ENCODE measurements at places on chromosomes 6 and 20.

- DNase-seq: no peak
Observed at GRCh38 chr20:17497821-17498580, 33.2 kb downstream of the BFSP1 start.

- DNase-seq: no peak
Observed at GRCh38 chr6:113318575-113318917, 538.6 kb upstream of the MARCKS start.

GRCh38 chr20:53582574-53583351 is 10.9 kb downstream of the ZNF217 start:
- peak; percentile 55 for DNase-seq

DNA sequence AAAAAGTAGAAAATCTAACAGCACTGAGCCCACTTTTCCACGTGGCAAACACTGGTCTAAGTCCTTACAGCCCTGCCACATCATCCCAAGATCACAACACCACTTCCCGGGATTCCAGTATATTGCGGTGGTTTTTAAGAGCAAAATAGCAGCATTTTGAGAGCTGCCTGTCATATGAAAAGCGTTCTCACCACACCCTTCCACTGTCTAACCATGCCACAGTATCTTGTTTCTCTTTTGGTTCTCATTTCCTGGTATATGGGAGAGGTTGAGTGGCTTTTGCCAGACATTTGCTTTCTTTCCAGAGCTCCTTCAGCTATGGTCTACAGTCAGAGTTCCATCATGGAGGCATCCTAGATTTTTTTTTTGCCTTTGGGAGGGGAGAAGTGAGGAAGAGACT is 243.0 kb downstream of the TSHZ2 start:
- DNase-seq: no peak

- no peak for DNase-seq
Observed at GRCh38 chr6:101931766-101932165, 538.3 kb downstream of the GRIK2 start.

- no peak for DNase-seq
Observed at GRCh38 chr6:82363428-82364086, at the start of gene TPBG. TSS of gene TPBG (plus strand) at chr6:82363817. CDS start at chr6:82364962, 1,145 bp downstream.

- no peak for DNase-seq
Observed at GRCh38 chr20:23776067-23776771, 25.5 kb upstream of the CST1 start.

GRCh38 chr6:89138173-89138572 is 7.7 kb upstream of the PM20D2 start:
- DNase-seq: no peak

DNA sequence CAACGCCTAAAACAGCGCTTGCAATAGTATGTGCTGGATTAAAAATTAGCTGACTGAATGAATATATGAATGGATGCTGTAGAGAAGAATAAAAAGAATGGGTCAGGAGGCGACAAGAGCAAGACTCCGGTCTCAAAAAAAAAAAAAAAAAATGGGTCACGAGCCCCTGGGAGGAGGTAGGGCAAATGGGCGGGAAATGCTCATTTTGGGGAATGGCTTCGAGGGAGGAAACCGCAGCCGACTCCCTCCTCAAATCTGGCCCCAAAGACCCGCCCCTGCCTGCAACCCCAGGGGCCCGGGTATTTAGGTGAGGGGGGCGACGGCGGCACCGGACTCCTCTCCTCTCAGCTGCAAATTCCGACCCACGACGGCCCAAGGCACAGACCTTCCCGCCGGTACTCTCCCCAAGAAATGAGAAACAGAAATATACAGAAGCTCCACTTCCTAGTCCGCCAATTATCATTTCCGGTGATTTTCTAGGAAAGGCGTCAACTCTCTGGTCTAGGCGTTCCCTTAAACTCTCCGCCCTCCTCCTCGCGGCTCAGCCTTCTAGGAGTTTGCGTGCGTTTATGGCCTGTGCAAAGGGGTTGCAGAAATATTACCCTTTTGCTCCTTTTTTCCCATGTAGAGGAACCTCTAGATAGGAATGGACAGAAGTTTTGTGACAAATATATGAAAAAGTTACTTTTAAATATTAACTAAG is at the start of gene ZNF311:
ZNF311 (minus strand) TSS at position 133 of the 703 bp plus-strand sequence. CDS start 1,361 bp downstream, outside the sequence.
- DNase-seq: no peak

- no peak for DNase-seq
Observed at GRCh38 chr6:33289784-33290315, 449 bp downstream of the PFDN6 start.

GRCh38 chr6:85127168-85127498 is 322.8 kb upstream of the NT5E start:
- DNase-seq: no peak

GRCh38 chr6:161235776-161236633 is 37.9 kb downstream of the AGPAT4 start:
- no peak for DNase-seq

DNA sequence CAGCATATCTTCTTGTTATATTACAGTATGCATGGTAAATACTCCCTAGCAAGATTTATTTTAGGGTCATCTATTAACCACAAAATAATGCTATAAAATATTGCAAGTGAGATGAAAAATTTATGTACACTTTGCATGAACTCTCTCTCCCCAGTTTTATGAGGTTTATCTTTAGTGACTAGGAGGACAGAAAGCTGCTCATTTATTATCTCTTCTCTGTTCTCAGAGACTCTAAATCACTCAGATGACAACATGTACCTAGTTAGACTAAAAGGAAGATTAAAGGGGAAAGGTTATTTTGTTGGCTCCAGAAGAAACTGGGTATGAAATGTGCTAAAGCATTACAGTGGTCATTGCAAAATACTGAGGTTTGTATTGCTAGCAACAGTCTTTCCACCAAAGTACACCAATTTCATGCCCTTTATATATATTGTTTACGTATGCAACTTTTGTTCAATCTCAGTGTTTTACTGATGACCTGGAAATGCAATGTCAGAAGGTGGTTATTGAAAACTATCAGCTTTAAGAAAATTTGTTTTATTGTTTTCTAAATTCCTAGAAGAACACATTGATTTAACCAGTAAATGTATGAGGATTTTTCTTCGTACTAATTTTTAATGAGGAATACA is 11.8 kb downstream of the RFX6 start:
- DNase-seq: no peak

GRCh38 chr20:62277253-62277652 is 25.5 kb upstream of the ADRM1 start:
- no peak for DNase-seq

DNA sequence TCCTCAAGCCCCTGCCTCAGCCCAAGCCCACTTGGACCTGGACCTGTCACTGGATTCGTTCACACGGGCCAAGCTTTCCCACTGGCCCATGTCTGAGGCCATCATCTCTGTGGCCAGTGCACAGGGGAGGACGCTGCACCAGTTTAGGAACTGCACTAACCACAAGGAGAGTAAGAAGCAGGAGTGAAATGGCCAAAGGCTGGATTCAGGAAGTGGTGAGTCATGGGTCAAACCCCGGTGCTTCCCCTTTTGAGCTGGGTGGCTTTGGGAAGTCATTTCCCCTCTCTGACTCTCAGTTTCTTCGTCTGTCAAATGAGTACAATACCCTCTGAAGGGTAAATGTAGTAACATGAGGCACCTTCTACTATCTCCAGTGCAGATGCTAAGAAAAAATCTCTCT is 87.9 kb downstream of the CD40 start:
- no peak for DNase-seq

DNA sequence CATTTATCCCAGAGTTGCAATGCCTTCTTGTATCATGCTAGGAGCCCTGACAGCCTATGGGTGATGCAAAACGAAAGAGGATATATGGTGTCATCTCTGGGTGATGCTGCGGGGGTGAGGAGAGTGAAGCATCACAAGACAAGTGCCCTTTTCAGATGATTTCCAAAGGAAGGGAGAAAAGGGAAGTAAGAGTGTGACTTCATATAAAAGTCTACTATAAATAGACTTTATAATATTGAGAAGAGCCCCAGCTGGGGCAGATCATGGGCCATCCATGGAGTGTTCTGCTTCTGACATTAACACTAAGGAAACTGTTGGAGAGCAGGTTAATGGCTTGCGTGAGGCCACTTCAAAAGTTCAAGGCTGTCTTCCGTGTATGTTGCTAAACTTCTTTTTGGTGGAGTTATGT is 4.4 kb downstream of the CD83 start:
- no peak for DNase-seq

GRCh38 chr6:144339859-144340452 is 54.8 kb downstream of the UTRN start:
- DNase-seq: no peak

- DNase-seq: no peak
Observed at GRCh38 chr6:130320908-130321307, 44.9 kb upstream of the TMEM200A start.

GRCh38 chr6:162683135-162683534 is 44.4 kb downstream of the PRKN start:
- DNase-seq: no peak

- no peak for DNase-seq
Observed at GRCh38 chr6:143793280-143793619, 49.9 kb upstream of the LTV1 start.

DNA sequence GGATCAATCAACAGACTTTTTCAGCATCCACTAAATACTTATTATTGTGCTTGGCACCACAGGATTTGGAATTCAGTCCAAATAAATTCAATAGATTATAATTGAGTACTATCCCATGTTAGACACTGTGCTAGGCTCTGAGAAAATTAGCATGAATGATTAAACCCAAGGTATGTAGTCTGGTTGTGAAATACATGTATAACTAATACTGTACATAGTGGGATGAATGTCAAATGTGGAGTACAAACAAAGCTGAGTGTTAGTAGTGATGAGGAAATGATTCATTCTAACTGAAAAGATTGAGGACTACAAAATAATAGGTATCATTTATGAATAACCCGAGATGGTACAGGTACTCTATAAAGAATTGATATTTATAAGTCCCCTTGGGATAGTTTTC is 111.9 kb upstream of the FLRT3 start:
- DNase-seq: no peak

- DNase-seq: peak; percentile 12
Observed at GRCh38 chr6:152983637-152984512, 1.0 kb upstream of the FBXO5 start.

DNA sequence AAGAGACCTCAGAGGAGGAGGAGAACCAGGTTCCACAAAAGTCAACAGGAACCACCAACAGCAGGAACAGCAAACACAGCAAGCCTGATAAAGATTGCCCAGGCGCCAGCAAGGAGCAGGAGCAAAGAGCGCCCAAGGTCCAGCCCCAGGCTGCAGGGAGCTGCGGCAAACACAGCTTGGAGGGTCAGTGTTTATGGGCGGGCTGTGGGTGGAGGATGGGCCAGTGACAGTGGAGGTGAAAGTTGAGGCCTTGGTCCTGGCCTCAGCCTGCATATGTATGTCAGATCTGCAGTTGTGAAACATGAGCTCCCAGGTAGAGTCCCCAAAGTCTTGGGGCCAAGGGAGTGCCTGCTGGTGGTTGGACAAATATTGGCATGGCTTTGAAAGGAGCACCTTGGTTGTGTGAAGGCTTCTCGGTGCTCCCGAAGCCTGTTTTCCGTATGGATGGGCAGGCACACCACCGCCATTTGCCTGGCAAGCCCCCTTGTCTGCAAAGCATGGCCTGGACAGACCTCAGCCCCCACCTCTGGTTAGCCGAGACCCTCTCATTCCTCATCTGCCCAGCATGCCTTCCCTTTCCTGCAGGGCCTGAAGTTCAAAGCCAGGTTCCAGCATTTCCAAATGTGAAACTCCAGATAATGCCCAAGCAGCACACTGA is 2.0 kb upstream of the CAPN11 start:
- DNase-seq: no peak

DNA sequence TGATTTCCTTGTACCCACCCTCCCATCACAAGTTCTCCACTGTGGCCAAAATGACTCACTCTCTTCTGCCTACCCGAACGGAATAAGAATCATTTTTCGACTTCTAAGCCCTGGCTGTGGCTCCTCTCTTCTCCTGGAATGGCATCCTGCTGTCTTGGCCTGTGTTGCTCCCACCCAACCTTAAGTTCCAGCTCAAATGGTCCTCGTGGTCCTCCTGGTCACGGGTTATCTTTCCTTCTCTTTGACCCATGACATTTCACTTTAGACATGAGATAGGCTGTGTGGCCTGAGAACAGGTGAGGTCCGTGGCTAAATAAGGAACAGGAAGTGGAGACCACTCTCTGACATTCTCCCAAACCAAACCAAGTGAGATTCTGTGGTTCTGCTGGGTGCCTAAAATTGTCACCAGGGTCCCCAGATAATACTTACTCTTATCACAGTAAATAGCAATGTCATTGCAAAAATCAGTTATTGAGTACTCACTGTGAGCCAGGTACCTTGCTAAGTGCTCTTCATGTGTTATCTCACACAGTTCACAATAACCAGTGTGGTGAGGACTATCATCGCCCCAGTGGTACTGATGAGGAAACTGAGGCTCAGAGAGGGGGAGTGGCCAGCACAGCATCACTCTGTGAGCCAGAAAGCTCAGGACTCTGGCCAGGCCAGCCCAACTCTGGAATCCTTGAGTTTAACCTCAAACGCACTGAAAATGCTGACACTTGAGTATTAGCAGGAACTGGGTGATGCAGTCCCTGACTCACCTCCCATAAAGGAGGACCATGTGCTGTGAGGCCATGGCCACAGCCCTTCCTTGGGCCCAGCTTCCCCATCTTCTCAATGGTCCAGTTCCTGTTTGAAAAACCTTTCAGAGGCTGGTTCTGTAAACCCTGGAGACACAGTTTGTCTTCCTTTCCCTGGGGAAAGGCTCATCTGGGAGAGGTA is 74.8 kb upstream of the SIRPA start:
- no peak for DNase-seq

DNA sequence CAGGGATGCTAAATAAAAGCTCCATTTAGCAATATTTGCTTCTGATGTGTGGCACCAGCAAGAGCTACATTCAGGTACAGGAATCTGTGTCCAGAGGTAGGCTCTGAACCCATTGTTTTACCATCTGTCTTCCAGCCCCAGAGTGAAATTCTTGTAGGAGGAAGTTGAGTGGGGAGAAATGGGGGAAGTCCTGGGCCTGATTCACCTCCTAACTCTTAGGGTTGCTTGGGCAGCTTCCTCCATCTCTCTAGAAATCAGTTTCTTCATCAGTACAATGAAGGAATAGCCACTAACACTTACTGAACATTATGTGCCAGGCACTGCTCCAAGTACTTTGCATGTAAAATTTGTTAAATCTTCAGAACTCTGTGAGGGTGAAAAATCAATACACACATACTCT is 35.1 kb upstream of the TSPYL1 start:
- DNase-seq: no peak

- DNase-seq: no peak
Observed at GRCh38 chr20:11136691-11137090, 462.9 kb upstream of the JAG1 start.

GRCh38 chr6:26172608-26172968 is 85.4 kb downstream of the HFE start:
- DNase-seq: no peak

DNA sequence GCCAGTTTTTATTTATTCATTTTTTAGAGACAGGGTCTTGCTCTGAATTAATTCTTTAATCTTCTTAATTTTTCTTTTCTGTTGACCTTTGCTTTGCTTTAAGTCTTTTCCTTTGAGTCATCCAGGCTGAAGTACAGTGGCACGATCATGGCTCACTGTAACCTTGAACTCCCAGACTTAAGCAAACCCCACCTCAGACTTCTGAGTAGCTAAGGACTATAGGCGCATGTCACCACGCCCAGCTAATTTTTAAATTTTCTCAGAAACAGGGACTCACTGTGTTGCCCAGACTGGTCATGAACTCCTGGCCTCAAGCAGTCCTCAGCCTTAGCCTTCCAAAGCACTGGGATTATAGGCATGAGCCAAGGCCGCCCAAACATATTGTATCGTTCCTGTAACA is 71.3 kb upstream of the GNRH2 start:
- DNase-seq: no peak
